ENCODE measurements at places on chromosomes 1 and 21. TPM values are rescaled to one million over a fixed set of nuclear protein-coding genes. Genes with fewer than 3 reads are reported as not detected.

The MPL gene
- total RNA-seq = not detected

The NR1I3 gene
- not detected for total RNA-seq

The TAS1R1 gene
- not detected for total RNA-seq

The CREG1 gene
- 19.4 TPM for total RNA-seq

The IGSF9 gene
- total RNA-seq = not detected

GRCh38 chr21:46082713-46082962, 15.3 kb upstream of the COL6A2 start:
- no peak overlapping the region for H3K4me3 ChIP-seq
- H3K36me3 ChIP-seq = no peaks in the 10 kb centered on the region
- H3K27me3 ChIP-seq = no peaks in the 10 kb centered on the region
- no peak overlapping the region for H3K27ac ChIP-seq
- H3K4me1 ChIP-seq = peaks cover 46% of the 10 kb centered on the region

- peaks cover 15% of the 10 kb centered on the region for H3K4me1 ChIP-seq
- no peak overlapping the region for H3K4me3 ChIP-seq
- DNase-seq = no peak
- H3K36me3 ChIP-seq = no peaks in the 10 kb centered on the region
Measured at GRCh38 chr21:35644523-35644922, 415.8 kb downstream of the SETD4 start.

- no peak for DNase-seq
- no peak overlapping the region for H3K27ac ChIP-seq
- H3K36me3 ChIP-seq = peaks cover 7% of the 10 kb centered on the region
- no peak overlapping the region for H3K4me3 ChIP-seq
Measured at GRCh38 chr1:67382292-67382691, 47.9 kb downstream of the SERBP1 start.

GRCh38 chr1:67084765-67085318, 30.9 kb upstream of the SLC35D1 start:
- no peaks in the 10 kb centered on the region for H3K27me3 ChIP-seq
- H3K4me3 ChIP-seq = no peak overlapping the region
- no peak for DNase-seq

DNA sequence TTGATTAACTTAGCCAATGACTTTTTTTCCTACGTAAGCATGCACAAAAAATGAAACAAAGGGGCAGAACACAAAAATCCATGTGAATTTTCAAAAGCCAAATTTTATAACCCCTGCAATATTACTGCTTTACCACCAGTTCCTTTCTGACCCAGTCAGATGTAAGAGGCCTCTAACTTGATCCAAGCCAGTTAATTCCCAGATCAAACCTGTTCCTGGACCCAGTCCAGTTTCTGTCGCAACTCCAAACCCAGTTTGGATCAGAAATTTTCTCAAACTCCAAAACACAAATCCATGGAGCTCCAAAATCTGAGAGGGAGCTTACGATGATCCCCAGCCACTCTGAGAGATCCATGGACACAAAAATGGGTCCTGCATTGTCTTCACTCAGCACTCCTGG, 7.8 kb upstream of the ZYG11A start:
- no peaks in the 10 kb centered on the region for H3K27me3 ChIP-seq
- no peaks in the 10 kb centered on the region for H3K36me3 ChIP-seq
- DNase-seq = no peak
- H3K4me1 ChIP-seq = no peaks in the 10 kb centered on the region
- no peak overlapping the region for H3K27ac ChIP-seq

DNA sequence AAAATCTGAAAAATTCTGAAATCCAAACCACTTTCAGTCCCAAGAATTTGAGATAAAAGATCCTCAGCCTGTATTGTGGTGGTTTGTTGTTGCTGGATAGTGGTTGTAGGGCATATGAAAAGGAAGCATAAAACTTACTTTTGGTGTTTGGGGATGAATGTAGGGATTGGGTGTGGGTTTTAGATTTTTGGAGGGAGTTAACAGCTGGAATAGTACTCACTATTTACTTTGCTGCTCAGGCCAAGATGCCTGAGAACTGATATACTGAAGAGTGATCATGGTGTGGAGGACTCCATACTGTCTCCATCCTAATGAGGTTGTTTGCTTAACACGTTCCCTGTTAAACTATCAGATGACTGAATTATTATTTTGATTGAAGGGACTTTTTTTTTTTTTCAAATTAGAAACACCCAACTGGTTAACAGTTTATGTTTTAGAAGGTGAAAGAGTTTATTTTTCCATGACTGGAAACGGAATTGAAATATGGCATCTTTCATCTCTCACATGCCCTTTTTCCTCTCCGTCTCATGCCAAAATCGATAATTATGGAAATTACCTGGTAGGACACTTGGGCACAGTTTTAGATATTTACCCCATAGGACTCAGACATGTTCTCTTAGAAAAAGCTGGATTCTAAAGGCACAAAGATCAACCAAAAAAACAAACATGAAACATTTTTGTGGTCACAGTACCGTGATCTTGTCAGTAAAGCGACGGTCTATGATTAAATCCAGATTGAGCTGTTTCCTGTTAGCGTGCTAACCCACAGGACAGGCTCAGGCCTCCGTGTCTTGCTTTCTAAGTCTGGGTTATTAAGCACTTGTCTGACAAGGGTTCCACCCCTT, 37.3 kb downstream of the RGL1 start:
- peak overlapping the region; percentile 66 for H3K4me3 ChIP-seq
- H3K4me1 ChIP-seq = peaks cover 80% of the 10 kb centered on the region
- H3K27me3 ChIP-seq = no peaks in the 10 kb centered on the region
- peak; percentile 86 for DNase-seq

- no peaks in the 10 kb centered on the region for H3K36me3 ChIP-seq
- H3K27me3 ChIP-seq = no peaks in the 10 kb centered on the region
- DNase-seq = peak; percentile 75
- H3K27ac ChIP-seq = no peak overlapping the region
- H3K4me1 ChIP-seq = no peaks in the 10 kb centered on the region
- no peak overlapping the region for H3K4me3 ChIP-seq
Measured at GRCh38 chr1:29524285-29525065, 288.2 kb downstream of the PTPRU start.

GRCh38 chr1:221078260-221078965, 199.2 kb downstream of the HLX start:
- H3K4me1 ChIP-seq = no peaks in the 10 kb centered on the region
- no peaks in the 10 kb centered on the region for H3K36me3 ChIP-seq
- no peak overlapping the region for H3K4me3 ChIP-seq
- no peak for DNase-seq
- H3K27ac ChIP-seq = no peak overlapping the region

GRCh38 chr1:41446851-41447610, 37.5 kb downstream of the EDN2 start:
- no peak overlapping the region for H3K27ac ChIP-seq
- H3K36me3 ChIP-seq = no peaks in the 10 kb centered on the region
- peaks cover 46% of the 10 kb centered on the region for H3K4me1 ChIP-seq
- no peak overlapping the region for H3K4me3 ChIP-seq
- H3K27me3 ChIP-seq = no peaks in the 10 kb centered on the region

DNA sequence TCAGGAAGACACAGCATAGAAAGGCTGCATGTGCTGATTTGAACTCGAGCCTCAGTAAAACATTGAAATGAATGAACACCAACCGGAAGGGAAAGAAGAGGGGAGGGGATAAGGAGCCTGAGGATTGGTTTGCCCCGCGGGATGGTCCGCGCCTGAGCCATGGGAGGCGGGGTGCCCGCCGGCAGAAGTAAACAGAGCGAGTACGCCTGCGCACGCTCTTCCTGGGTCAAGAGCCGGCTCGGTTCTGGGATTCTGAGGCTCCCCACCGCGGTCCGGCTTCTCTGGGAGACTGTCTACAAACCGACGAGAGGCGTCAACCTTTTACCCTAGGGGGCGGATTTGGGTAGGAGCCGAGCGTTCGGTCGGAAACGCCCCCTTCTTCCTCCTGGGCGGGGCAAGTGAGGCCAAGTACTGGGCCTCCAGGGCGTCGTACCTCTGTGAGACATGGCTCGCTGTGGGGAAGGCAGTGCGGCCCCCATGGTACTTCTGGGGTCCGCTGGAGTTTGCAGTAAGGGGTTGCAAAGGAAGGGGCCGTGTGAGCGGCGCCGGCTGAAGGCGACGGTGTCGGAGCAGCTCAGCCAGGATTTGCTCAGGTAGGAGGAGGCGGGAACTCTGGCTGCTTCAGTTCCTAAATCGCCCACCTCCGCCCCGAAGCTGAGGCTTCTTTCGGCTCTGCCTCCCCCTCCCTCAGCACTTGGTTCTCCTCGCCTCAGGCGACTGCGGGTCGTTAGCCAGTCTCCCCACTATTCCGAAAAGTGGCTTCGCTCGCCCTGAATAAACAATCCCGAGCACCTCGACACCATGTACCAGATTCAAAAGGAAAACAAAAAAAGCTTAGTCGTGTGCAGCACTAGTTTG, at the start of gene BTBD8:
Gene BTBD8, plus strand, starts transcription at position 218 of the 858 bp plus-strand sequence. Its CDS starts 227 bp downstream, at position 445.
- DNase-seq = peak; percentile 85
- H3K4me1 ChIP-seq = peaks cover 8% of the 10 kb centered on the region
- H3K36me3 ChIP-seq = peaks cover 1% of the 10 kb centered on the region
- H3K27ac ChIP-seq = peak within 1 kb of the TSS; percentile 79

DNA sequence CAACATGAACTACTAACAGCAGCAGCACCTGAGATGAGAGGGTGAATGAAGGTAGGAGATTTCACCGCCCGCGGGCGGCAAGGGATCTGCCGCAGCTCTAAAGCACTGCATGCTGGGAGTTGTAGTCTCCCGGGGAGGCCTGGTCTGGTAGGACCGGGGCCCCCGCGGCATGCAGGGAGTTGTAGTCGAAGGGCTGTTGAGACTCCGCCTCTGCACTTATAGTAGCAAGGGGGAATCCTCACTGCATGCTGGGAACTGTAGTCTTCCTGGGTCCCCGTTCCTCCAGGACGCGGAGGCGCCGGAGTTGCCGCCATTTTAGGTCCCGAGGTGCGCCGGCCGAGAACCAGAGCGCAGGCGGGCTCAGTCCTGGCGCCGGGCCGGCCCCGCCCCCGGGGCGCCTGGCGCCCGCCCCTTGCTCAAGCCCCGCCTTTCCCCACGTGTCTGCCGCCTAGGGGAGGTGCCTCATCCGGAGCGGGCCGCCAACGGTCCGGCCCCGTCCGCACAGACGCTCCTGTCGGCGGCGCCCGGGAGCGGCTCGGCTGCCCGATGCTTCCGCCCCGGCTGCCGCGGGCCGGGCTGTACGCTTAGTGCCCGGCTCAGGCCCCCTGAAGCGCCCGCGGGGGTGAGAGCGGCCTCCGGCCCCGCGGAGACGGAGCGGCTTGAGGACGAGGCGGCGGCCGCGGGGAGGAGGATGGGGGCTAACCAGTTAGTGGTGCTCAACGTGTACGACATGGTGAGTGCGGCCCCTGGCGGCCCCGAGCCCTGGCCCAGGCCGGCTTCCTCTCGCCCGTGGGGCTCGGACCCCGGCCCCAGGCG, at the start of gene DESI2:
Gene DESI2, plus strand, starts transcription at position 504 of the 816 bp plus-strand sequence. Its CDS starts 188 bp downstream, at position 692.
- no peaks in the 10 kb centered on the region for H3K27me3 ChIP-seq
- DNase-seq = peak; percentile 99
- peaks cover 11% of the 10 kb centered on the region for H3K36me3 ChIP-seq

- H3K27me3 ChIP-seq = no peaks in the 10 kb centered on the region
- peaks cover 23% of the 10 kb centered on the region for H3K4me1 ChIP-seq
- peak overlapping the region; percentile 68 for H3K4me3 ChIP-seq
- peak overlapping the region; percentile 92 for H3K27ac ChIP-seq
- DNase-seq = no peak
Measured at GRCh38 chr1:210882414-210883221, 251.3 kb downstream of the KCNH1 start.

Measured in osteocyte (in vitro differentiated cells).